ENCODE measurements at places on chromosomes 4 and X.

GRCh38 chr4:76659103-76659490, 224.1 kb downstream of the SHROOM3 start:
- no peak for DNase-seq

DNA sequence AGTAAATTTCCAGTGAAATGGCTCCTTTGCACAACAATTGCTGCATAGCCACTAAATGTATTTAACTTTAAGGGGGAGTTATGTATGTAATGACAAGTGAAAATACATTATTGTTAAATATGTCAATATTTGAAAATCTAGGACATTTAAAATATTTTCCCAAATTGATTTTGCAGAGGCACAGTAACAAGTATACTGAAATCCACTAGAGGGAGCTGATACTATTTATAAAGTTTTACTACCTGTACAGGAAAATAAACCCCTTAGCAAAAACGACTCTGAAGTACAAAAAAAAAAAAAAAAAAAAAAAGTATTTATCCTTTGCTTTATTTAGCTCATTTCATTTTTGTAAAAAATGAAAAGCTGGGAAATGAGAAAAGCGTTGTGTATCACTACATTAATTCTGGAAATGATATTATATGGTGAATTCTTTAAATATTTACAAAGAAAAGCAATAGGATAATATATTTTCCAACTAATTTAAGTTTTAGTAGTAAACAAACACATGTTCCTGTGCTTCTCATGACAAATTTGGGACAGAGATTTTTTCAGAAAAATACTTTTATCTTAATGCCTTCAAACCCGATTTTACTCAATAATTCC, 727.7 kb downstream of the DMD start:
- no peak for DNase-seq

DNA sequence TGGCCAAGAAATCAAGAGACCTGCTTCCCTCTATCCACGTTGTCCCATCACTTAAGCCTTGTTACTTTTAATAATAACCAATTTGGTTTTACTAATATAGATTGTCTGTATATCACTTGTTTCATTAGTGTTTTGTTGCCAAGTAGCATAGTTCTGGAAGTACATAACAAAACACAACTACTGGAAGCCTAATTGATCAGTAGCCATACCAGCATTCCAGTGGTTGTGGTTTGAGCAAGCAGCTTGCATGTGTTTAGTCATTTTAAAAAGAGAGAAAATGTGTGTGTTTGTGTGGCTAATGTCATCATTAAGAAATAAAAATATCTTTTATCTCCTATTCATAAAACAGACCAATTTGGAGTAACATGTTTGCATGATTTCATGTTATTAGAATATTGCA, 70.8 kb downstream of the PTPN13 start:
- no peak for DNase-seq

- DNase-seq, result no peak
These were observed 367.9 kb downstream of the FAM133A start for GRCh38 chrX:94041881-94042280.

- no peak for DNase-seq
These were observed 120.6 kb upstream of the EDNRA start for GRCh38 chr4:147360301-147360700.

DNA sequence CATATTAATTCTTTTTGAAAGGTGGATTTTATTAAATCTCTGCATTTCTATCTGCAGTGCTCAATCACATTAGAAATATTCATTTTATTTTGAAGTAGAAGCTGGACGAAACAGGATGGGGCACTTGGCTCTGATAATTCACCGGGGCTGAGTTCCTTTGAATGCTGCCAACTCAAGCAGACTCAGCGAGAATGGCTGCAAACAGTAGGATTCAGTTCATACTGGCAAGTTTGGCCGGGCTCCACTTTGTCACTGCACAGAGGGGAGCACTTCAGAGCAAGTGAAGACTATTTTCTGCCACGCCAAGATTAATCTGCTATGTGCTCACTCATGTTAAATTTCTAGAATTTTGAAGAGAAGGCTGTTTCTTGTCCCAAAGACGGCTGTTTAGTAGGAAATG, 30.7 kb upstream of the KLHL8 start:
- DNase-seq, result no peak

DNA sequence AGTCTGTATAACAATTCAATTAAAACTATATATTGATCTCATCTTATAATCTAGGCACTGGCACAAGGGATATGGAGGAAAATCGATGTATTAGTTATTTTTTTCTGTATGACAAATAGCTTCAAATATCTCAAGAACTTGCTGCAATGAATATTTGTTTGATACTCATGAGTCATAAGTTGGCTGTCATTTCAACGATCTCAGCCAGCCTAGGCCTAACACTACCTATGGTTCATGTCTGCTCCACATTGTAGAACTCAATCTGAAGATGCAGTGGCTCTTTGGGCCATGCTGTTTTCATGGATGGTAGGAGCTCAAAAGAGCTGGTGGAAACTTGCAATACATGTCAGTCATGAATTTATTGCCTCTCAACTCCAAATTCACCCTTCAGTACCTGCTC, 44.7 kb downstream of the MAGEB17 start:
- DNase-seq, result no peak

GRCh38 chrX:37543324-37543723, 28.1 kb upstream of the LANCL3 start:
- no peak for DNase-seq
